ENCODE measurements at places on chromosomes 2 and 18.

GRCh38 chr2:121333834-121334558 is 49.0 kb upstream of the TFCP2L1 start:
- DNase-seq, result no peak

GRCh38 chr2:41521211-41521610 is 526.6 kb upstream of the PKDCC start:
- DNase-seq, result no peak

GRCh38 chr2:47964722-47965434 is 58.6 kb upstream of the FBXO11 start:
- no peak for DNase-seq

GRCh38 chr2:181077128-181077709 is 96.8 kb downstream of the UBE2E3 start:
- peak; percentile 1 for DNase-seq

DNA sequence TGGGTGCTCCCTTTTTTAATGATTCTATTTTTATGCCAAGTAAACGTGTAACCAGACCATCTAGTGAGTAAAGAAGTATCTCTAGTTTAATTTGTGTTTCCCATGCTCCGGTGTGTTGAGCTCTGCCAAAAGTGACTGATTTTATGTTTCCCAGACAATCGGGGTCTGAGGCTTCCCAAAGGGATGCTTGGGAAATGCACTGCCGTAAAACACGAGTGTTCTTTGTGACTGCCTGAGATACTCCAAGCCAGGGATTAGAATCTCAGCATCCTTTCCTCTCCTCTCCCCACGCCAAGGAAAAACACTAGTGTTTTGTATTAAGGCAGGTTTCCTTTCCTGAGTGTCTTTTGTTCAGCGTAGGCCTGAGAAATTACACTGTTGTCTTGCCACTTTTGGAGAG is 180.5 kb upstream of the NRP2 start:
- DNase-seq, result no peak

DNA sequence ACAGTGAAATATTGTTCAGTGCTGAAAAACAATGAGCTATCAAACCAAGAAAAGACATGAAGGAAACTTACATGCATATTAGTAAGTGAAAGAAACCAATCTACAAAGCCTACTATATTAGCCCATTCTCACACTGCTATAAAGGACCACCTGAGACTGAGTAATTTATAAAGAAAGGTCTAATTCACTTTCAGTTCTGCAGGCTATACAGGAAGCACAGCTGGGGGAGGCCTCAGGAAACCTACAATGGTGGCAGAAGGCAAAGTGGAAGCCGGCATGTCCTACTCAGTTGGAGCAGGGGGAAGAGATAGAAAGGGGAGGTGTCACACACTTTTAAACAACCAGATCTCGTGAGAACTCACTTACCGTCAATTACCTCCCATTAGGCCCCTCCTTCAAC is 232.1 kb downstream of the TMX3 start:
- no peak for DNase-seq
